ENCODE measurements at places on chromosomes 13 and 19.

- no peak for DNase-seq
Observed at GRCh38 chr13:70889163-70889562, 780.9 kb upstream of the KLHL1 start.

- no peak for DNase-seq
Observed at GRCh38 chr19:6039566-6040225, 61.8 kb upstream of the RANBP3 start.

DNA sequence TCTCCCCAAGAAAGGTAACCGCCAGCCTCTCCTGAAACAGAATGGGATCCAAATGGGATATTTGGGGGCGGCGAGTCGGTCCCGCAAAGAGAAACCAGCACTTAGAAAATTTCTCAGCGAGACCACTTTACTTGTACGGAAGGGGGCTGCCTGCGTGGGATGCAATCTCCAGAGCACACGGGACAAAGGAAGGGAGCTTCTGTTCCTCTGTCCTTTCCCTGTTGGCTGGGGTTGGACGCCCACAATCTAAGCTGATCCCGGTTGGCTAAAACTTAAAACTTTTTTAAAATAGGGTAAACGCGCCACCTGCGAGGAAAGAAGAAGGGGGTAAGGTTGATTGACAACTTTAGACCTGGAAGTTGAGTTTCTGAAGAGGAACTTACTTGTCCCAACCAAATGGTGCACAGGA, 826 bp upstream of the BSG start:
- peak; percentile 22 for DNase-seq

DNA sequence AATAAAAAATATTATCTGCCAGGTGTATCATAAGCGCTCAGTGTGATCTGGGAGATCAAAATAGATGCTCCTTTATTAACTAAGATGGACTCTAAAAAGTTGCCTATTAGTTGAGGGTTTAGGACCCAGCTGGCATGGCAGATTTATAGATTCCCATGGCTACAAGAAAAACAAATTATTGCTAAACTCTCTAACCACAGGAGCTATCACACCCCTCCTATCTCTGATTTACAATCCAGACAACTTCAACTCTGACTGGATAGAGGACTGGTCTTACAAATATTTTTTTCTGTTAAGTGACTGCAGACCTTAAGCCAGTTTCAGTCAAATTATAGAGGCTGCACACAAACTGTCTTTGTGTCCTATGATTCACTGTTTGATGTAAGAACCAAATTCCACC, 45.4 kb upstream of the MYCBP2 start:
- DNase-seq: no peak

DNA sequence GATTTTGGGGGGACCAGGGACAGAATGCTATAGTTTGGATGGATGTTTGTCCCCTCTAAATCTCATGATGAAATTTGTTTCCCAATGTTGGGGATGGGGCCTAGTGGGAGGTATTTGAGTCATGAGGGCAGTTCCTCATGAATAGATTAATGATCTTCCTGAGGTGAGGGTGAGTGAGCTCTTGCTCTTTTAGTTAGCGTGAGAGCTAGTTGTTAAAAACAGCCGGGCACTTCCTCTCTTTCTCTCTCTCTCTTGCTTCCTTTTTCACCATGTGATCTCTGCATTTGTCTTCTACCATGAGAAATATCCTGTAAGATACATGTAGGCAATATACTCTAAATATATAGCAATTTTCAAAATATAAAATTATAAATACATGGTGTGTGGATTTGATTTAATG, 290.8 kb upstream of the PCDH9 start:
- no peak for DNase-seq

GRCh38 chr13:111912991-111913760, 153.8 kb upstream of the SOX1 start:
- no peak for DNase-seq

- DNase-seq: peak; percentile 20
Observed at GRCh38 chr13:50910485-50910805, 854 bp downstream of the RNASEH2B start.

DNA sequence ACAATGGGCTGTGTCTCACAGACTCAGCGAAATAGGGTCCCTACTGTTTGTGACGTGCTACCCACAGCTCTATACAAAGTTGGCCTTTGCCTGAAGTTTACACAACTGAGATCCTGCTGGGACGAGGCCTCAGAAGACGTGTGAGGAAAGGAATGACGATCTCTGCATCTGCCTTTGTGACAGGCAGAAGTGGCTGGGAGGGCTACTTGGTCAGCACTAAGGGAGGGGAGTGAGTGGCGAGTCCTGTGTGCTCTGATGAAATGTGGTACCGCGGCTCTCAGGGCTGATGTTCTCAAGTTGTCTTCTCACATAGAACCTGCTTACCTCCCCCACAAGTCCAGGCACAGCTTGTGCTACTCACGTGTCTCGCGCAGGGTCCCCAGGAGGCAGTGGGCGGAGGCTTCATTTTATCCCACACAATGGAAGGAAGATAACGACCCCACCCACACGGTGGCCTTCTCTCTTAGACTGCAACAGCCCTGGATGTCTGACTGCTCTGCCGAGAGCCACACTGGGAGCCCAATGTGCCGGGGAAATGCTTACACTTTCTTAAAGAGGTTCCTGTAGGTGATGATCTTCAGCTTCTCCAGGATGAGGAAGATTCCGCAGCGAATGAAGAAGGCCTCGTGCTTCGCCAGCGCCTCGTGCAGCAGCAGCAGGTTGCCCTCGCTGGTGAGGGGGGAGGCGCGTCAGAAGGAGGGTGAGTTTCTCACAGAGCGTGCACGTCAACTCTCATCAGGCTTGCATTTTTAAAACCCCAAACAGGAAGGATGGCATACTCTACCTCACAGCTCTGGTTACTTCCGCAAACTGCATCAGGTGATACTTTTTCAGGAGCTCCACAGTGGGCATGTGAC, 21.2 kb downstream of the PROZ start:
- DNase-seq: no peak

DNA sequence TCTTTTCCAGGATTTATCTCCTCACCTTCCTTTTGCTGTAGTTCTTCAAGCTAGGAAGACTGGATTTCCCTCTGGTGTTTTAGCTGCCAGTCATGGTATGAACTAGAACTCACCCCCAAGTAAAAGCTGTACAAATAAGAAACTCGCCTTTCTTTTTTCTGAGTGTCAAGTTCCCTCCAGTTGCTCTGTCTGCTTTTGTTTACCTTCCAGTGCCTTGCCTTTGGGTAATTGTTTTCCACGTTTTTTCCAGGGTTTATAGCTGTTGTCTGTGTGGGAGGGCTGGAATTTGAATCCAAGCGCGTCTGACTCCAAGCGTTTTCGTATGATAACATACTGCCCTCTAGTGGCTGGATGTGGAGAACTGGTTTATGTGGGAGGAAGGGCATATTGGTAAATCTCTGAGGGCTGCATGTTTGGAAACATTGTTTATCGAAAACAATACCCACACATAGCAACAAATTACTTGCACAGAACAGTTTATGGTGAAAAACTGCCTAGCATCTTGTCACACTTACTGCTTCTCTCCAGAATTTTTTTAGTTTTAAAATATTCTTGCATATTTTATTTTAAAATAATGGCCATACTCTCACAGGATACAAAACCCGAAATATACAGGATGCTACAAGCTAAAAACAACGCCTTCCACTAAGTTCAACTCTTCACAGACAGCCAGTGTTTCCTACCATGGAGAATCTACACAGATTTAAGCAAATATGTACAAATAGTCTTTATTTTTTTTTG, 19.2 kb downstream of the RCN3 start:
- DNase-seq: peak; percentile 76

DNA sequence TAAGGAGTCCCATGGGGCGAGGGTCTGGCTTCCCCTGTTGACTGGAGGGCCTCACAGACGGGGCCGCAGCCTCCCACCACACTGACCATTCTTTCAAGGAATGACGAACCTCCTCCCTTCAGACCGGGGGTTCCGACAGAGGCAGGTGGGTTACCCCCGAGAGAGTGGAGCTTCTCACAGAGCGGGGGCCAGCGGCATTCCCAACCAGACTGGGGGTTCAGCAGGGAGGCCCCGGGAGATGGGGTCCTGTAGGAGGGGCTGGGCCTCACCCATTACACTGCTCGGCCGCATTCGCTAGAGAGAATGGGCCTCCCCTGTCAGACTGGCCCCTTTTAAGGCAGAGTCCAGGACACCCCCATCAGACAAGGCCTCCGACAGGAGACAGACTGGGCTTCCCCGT, 15.6 kb upstream of the C2CD4C start:
- DNase-seq: no peak

GRCh38 chr19:48203794-48204628, 33.5 kb downstream of the ZSWIM9 start:
- peak; percentile 98 for DNase-seq

GRCh38 chr19:33677745-33678426, 56.1 kb downstream of the CHST8 start:
- no peak for DNase-seq

GRCh38 chr19:3873151-3873550, 4.3 kb upstream of the ZFR2 start:
- DNase-seq: no peak

Data from NCI-H774 (cell line).